ENCODE measurements at places on chromosomes 4 and X.

GRCh38 chrX:70675284-70675683 is 230.6 kb downstream of the DLG3 start:
- DNase-seq: no peak

GRCh38 chrX:155766321-155766720 is 114.8 kb upstream of the VAMP7 start:
- no peak for DNase-seq

- no peak for DNase-seq
Observed at GRCh38 chr4:72031868-72032608, at the start of gene NPFFR2. Gene NPFFR2 (plus strand): TSS chr4:72032000. CDS start chr4:72128592, 96,592 bp downstream.

- no peak for DNase-seq
Observed at GRCh38 chr4:73978886-73979285, 2.9 kb downstream of the PF4 start.

GRCh38 chrX:37722595-37722994 is 37.0 kb downstream of the XK start:
- DNase-seq: no peak

DNA sequence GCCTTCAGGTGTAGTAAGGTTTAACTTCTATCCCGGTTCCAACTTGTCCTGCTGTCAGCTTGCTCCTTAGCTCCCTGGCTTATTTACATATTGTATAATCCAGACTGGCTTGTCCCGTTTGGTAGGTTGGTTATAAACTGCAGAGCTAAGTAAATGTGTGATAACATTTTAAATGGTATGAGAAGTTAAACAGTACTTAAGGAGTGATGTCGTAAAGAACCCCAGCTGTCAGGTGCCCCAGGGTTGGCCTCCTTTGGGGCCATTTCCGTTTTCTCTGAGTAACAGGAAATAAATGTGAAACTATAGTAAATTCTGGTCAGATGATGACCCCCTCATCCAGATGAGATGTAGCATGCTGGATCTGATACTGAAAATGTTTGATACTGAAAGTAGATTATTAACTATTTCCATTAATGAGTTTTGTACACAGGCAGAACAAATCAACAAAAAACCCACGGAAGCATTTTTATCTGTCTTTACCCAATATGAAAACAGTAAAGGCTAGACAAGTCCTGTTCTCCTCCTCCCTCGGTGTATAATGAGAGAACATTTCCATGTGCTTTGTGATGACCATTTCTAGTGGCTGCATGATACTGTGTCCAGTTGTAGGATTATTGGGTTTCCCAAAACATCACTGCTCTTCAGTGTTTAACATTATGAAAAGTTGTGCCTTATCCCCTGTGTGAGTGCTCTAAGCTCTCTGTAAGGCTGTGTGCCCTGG is 22.4 kb downstream of the GAB1 start:
- DNase-seq: peak; percentile 30

- no peak for DNase-seq
Observed at GRCh38 chrX:19162851-19163250, 40.6 kb upstream of the ADGRG2 start.

GRCh38 chr4:102683881-102684609 is 76.7 kb downstream of the MANBA start:
- DNase-seq: no peak

DNA sequence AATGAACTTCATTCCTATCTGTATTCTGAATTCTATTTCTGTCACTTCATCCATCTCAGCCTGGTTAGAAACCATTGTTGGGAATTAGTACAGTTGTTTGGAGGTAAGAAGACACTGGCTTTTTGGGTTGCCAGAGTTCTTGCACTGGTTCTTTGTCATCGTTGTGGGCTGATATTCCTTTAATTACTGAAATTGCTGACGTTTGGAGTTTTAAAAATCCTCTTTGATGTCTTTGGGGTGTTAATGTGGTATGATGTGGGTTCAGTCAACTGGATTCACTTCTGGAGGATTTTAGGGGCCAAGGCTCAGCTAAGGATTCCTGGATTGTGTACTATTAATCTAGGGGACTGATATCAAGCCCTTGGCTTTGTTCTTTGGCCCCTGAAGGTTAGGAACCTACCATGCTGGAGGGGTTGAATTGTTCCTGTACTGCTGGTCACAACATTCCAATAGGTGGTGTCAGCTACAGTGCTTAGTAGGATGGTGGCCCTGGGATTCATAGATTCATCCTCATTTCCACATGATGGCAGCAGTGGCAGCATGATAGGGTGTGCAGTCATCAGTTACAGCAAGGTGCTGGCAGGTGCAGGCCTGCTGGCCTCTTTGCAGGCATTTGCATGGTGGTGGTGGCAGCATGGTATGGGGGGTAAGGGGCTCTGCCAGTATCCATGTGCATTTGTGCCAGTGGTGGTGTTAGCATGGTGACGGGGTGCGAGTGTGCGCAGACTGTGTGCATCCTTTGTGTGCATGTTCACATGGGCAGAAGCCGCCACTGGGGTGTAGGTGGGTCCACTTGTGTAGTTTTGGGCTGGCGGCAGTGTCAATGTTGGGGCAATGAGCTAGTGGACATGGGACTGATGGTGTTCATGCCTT is 301.3 kb downstream of the TEX13C start:
- DNase-seq: no peak

DNA sequence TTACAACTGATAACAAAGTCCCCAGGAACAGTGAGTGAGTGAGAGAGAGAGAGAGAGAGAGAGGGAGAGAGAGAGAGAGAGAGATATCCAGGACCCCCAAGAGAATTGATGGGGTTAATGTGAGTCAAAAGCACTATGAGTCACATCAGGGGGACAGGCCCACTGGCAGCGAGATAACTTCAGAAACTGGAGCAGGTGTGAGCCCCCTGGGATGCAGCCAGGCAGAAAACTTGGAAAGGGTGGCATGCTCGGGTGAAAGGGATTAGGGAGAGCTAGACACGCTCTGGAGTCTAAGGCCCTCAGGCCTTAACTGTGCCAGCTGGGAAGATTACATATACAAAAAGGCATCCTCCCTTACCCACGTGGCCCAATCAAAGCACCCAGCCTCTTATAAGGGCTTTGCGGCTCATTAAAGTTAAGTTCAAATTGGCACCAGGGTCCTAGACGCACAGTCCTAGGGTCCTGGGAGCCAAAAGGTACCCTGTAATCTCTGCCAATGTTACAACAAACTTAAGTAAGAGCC is 841 bp downstream of the ACOT9 start:
- no peak for DNase-seq

- DNase-seq: peak; percentile 37
Observed at GRCh38 chrX:110003167-110004156, 548 bp downstream of the TMEM164 start.

DNA sequence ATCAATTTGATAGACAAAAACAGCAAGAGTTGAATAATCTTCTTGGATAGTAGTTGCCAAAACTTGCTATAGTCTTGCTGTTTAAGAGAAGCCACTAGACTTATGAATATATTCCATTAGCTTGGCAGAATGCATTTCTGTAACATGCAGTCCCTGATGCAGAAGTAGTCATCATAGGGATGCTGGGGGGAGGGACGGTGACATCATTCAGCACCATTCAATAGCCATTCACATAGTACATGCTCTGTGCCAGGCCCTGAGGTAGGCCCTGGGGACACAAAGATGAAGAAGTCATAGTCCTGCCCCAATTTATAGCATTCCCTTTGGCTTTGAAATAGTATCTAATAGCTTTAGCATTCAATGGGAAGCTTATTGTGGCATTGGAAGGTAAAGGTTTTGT is 185.5 kb upstream of the AFF2 start:
- DNase-seq: no peak

GRCh38 chr4:148845609-148846008 is 403.4 kb upstream of the NR3C2 start:
- no peak for DNase-seq

Data from CD8-positive, alpha-beta memory T cell (primary cell).